ENCODE measurements at places on chromosomes 16 and 17.
A peak's percentile ranks its signal among the peaks of the same experiment; 100 is the strongest.

DNA sequence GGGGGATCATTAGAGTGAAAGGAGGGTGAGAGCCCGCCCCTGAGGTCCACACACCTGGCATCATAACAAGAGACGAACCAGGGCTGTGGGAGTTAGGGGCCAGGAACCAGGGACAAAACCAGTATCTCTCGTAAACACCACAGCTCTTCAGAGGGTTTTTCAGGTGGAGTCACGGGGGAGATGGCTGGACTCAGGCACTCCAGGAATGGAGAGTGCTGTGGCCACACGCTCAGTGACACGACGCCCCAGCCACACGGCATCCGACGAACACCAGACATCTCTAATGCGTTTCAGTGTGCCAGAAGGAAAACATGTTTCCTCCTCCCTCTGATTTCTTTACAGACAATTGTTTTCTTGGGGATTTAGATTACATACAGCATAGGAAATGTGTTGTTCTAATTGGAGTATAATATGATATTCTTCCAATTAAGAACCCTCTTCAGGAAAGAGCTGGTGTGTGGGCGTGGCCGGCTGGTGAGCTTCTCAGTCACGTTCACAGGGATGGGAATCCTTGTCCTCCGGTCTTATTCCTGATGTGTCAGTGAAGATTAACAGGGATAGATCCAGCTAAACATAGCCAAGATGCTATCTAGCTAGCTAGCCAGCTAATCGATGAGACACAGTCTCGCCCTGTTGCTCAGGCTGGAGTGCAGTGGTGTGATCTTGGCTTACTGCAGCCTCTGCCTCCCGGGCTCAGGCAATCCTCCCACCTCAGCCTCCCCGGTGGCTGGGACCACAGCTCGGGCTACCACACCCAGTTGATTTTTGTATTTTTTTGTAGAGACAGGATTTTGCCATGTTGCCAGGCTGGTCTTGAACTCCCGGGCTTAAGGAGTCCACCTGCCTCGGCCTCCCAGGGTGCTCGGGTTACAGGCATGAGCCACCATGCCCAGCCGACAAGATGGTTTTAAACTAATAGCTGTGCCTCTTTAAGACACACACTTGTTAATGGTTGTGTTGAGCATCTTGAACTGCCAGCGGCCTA is 98.6 kb downstream of the BANP start:
- DNase-seq, result no peak

DNA sequence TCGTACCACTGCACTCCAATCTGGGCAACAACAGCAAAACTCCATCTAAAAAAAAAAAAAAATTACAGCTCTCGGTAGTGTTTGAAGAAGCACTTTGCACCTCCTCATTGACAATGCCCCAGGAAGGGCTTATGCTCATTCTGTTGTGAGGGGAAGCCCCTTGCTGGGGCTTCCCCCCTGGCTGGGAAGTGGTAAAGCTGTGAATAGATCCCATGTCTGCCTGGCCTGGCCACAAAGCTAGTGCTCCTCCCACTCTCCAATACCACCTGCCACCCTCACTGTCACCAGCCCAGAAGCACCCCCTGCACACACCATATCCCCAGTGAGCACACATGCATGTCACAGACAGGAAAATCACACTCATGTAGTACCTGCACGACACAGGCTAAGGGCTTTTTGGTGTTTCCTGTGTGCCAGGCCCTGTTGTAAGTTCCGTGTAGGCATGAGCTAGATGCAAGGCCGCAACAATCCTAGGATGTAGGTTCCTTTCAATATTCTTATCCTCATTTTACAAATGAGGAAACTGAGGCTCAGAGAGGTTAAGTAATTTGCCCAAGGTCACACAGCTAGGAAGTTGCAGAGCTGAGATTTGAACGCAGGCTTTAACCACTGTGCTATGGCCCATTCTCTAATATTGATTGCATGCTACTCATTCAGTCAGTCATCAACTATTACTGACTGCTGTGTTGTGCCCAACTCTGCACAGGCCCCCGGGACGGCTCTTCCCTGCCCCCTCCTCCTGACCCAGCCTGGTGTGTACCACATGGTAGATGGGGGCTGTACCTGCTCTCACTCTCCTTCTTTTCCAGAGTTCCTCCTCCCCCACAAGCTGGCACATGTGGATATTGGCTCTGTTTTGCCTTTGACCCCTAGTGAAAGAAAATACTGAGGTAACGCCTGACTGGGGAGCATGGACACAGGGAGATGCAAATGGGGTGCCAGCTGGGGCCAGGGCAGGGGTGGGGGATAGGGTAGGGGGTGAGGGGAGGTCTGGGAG is 11.9 kb upstream of the COL1A1 start:
- DNase-seq, result no peak

- no peak for DNase-seq
Observed at GRCh38 chr17:62882284-62882683, 74.2 kb upstream of the MARCHF10 start.

GRCh38 chr16:57565461-57565860 is 23.0 kb downstream of the ADGRG5 start:
- no peak for DNase-seq

- peak; percentile 43 for DNase-seq
Observed at GRCh38 chr17:48522031-48522653, 8.7 kb downstream of the HOXB1 start.

DNA sequence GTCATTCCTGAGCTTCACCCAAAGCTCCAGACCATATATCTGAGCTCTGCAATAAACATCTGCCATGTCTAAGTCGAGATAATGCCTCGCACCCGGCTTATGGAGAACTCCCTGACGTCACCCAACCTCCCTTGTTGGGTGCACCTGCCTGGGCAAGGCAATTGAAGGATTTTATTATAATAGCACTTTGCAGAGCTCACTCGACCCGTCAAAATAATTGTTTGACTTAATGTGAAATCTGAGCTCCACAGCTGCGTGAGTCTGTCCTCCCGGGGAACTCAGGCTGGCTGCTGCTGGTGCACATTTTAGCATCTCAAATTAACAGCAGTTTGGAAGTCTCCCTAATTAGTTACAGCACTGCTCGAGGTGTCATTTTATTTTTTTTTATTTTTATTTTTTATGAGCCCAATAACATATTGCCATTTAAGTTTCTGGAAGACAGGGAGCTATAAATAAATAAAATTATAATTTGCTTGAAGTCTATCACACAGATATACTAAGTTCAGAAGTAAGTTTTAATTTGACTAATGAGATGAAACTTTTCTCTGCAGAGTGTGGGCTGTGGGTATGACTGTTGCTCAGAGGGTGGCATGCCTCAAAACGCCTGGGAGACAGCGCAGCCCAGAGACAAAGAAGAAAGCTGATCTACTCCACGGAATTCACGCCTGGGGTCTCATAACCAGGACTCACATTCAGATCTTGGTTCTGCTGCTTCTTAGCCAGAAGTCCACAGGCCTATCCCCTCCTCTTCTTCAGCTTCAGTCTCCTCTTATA is 401.4 kb upstream of the C16orf82 start:
- DNase-seq, result no peak
